ENCODE measurements at places on chromosomes 11 and 22.

- DNase-seq, result no peak
Measured at GRCh38 chr11:125978778-125979407, 33.0 kb downstream of the VSIG10L2 start.

DNA sequence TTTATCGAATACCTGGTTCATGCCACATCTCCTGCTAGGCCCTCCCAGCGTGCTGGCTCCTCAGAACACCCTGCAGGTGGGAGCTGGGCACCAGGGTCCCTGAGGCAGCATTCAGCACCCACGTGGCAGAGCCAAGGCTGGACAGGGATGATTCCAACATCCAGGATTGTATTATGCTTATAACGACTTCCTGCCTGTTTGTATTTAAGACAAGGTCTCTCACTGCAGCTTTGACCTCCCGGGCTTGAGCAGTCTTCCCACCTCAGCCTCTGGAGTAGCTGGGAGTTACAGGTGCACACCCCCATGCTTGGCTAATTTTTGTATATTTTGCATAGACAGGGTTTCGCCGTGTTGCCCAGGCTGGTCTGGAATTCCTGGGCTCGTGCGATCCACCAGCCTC is 64.7 kb upstream of the WNT7B start:
- DNase-seq, result no peak

GRCh38 chr11:106482917-106483785 is 405.7 kb downstream of the AASDHPPT start:
- DNase-seq, result no peak

DNA sequence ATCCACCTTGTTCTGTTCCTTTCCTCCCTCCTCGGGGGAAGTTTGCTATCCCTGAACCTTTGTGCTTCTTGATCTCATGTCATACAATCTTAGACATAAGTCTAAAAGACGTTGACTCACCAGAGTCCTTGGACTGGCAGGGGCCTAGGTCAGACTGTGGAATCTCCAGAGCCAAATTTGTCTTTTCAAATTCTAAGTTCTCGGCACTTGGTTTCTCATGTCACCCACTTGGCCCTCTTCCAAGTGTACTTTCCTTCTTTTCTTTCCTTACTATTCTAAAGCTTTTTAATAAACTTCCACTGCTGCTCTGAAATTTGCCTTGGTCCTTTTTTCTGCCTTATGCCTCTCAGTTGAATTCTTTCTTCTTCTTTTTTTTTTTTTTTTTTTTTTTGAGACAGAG is 30.1 kb upstream of the SMPD1 start:
- no peak for DNase-seq

- no peak for DNase-seq
Measured at GRCh38 chr11:42390116-42390515, 921.7 kb upstream of the API5 start.

- peak; percentile 39 for DNase-seq
Measured at GRCh38 chr11:69918938-69919650, 99.9 kb upstream of the FGF3 start.

GRCh38 chr22:49453771-49454170 is 373.9 kb downstream of the BRD1 start:
- DNase-seq, result no peak

- no peak for DNase-seq
Measured at GRCh38 chr22:19928207-19928606, 13.4 kb upstream of the COMT start.

GRCh38 chr11:95907476-95907875 is 16.4 kb downstream of the MTMR2 start:
- DNase-seq, result no peak

DNA sequence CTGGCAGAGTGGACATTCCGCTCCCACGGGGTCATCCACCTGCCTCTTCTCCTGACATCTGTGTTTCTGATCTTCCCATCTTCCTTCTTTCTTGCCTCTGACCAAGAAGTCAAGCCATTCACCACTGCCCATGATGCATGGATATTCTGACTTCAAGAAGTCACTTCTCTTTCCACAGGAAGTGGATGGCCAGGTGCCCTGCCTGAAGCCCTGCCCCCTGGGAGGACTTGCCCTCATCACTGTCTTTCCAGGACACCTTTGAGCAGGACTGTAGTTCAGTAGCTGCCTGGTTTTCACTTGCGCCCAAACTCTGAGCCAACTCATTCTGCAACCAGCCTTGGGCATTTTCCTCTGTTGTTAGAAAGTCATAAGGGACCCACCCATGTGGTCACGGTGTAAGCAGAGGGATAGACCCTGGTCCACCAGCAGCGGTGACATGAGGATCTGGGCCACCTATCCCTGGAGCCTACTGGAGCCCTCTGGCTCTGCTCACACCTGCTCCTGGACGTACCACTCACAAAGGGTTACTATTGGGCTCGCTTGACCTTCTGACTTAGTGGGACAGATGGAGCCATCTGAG is 6.9 kb downstream of the CYTH4 start:
- no peak for DNase-seq

- DNase-seq, result no peak
Measured at GRCh38 chr11:126646701-126647557, 291.4 kb downstream of the ST3GAL4 start.

DNA sequence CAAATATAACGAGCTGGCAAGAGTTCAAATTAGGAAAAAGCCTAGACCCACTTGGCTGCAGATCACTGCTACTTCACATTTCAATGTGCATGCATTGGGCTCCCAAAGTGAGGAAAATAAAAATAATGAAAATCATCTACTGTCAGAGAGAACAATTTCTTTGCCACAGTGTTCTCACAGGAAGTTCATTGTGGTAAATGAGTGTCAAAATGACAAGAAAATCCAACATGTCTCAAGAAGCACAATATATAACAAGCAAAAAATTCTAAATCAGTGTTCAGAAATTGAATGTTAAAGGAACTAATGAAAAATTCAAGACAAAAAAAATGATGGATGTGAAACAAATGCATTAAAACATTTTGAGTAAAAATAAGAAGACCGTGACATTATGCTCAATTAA is 31.3 kb downstream of the RCN1 start:
- DNase-seq, result no peak

- DNase-seq, result no peak
Measured at GRCh38 chr22:32518848-32519247, 44.2 kb downstream of the FBXO7 start.

DNA sequence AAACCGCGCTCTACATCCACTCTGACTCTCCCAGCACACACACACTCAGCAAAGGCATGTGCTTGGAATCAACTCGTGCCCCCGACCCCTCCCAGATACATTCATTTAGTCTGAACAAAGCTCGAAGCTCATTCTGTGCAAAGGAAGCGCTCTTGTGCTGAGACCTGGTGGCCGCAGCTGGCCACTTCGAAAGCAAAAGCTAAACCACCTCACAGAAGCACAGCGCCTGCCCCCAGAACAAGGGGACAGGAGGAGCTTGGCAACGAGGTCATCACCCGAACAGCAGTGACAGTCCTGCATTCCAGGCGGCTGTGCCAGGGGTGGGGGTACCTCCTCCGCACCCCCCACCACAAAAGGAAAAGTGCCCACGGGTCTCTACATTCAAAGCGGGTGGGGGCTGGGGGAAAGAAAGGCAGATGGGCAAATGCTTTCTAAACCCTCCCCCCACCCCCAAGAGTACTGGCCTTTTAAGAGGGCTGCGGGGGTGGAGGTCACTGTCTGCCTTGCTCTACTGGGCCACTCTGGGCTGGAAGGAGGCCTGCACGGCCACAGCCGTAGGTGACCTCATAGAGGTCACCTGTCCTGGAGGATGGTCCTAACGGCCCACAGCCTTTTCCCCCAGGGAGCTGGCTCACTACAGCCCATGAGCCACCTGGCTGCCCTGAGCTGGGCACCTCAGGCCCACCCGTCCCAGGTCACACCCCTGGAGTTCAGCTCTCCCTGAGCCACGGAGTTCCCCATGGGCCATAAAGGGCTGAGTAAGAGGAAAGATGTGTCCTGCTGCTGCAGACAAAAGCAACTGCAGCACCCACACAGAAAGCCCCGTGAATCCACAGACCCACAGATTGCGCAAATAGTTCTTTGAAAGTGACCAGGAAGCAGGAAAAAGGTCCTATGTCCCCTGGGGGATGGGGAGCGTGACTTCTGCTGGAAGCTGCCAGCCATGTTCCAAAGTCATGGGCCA is 21.3 kb downstream of the CBX7 start:
- no peak for DNase-seq

DNA sequence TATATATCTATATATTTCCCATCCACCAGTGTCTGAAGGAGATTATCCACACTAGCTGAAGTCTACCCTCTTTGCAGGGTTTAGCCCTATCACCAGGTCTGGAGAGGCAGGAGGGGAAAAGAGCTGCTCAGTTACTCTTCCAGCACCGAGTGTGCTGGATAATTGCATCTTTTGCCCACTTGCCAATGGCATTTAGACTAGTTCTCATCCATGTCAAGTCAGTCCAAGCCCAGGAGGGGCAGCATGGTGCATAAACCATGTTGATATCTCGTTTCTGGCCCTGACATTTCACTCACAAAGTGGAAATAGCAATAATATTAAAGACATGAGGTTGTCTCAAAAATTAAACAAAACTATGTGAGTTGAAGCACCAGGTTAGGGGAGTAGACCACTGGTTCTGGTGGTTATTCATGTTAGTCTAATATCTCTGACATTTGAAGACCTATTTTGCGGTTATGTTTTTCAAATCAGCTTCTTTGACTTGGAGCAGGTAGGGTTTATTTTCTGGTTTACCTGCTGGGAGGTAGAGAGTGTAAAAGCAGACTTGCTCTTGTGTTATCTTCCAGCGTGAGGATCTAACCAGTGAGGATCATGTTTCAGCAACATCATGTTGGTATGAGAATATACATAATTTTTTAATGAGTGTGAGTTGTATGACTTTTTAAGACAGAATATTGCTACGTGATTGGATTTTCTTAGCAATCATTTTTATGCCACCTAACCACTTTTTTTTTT is 273.2 kb upstream of the KIRREL3 start:
- DNase-seq, result no peak

DNA sequence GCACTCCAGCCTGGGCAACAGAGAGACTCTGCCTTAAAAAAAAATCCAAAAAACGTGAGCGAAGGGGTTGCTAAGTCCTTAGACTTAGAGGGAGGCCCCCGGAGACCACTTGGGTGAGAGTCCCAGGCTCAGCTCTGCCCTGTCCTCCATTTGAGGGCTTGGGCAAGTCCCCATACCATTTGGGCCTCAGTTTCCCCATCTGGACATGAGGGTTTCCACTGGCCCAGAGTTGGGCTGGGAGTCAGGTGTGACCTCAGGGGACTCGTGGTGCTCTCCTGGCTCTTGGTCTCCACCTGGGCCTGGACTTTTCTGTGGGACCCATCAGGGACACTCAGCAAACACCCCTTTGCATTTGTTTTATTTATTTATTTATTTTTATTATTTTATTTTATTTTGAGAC is 35.2 kb upstream of the CSNK1E start:
- no peak for DNase-seq

- DNase-seq, result no peak
Measured at GRCh38 chr11:126704096-126704495, 296.5 kb downstream of the KIRREL3 start.

- no peak for DNase-seq
Measured at GRCh38 chr11:75029836-75030631, 41.3 kb downstream of the NEU3 start.

DNA sequence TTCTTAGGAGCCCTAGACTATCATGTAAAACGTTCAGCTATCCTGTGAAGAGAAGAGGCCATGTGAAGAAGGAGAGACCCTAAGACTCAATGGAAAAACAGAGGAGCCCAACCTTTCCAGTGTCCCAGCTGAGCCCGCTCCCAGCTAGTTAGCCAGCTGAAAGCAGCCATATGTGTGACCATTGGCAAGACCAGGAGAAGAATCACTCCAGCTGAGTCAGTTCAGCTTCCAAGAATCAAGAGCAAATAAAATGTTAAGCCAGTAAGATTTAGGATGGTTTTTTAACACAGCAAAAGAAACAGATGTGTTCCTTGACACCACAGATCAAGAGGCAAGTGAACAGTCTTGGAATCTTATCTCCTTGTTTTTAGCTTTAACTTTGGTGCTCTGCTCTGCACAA is 108.0 kb downstream of the CCDC81 start:
- no peak for DNase-seq

DNA sequence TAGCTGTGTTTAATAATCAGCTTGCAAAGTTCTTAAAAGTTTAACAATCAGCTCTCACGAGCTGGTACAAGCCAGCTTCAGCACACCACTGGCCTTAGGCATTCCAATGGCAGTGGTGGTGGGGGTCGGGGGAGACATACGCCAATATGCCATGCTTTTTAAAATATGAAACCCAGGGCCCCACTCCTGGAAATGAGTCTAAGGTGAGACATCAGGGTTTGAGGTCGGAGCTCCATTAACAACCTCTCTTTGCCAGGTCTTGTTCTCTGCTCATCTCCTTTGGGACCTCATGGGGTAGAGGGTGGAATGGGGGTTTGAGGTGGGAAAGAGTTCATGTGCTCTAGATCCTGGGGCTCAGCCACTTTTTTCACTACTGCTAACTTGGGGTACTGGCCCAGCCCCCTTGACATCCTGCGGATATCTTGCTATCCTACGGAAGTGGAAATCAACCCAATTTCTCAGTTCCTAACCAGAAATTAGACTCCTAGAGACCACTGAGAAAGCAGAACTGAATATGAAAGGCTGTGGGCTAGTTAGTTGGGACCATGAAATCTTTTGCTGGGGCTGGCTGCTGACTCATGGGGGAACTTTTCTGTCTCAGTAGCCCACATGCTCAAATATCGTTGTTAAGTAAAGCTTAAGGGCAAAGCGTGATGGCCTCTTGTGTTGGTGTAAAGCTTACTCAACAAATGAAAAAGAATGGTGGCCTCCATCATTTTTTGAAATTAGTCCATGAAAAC is 90.1 kb downstream of the PDHX start:
- DNase-seq, result peak; percentile 49

DNA sequence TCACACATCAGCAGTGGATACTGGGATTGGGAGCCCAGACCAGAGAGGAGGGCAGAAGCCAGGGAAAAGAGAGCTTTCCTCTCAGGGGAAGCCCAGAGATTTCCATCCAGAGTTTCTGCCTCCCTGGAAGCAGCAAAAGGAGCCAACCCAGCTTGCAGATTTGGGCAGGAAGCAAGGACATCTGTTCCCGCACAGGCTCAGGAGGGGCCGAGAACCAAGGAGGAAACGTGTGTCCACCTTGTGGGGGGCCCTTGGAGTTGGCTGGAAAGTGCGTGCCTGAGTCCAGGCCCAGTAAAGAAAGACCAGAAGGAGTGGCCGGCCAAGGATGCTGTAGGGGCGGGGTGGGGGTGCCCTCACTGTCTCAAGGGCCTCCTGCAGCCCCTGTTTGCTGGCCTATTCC is 6.0 kb upstream of the NPTXR start:
- DNase-seq, result no peak

- no peak for DNase-seq
Measured at GRCh38 chr11:15589070-15589626, 474.4 kb downstream of the INSC start.

GRCh38 chr11:7687386-7687785 is 14.1 kb upstream of the CYB5R2 start:
- DNase-seq, result no peak

DNA sequence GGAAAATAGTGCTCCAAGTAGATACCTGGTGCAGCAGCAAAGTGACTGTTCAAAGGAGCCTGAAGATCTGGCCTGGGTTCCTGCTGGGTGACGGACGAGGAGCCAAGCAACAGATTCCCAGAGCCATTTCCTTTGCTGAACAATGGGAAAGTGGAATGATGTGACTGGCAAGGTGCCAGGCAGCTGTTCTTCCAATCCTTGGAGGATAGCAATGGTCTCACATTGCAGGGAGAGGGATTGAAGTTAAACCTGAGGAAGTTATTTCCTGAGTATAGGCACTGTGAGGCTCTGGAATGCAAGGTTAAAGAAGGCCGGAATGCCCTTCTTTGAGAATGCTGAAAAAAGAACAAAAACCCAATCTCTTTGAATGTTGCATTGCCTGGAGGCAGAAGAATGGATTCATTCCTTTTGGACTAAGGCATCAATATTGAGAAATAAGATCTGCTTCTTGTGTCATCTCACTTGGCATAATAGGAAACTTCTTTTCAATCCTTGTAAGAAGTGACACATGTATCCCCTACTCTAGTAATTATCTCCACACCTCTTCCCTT is 223.8 kb downstream of the BLID start:
- no peak for DNase-seq

Measured in CD4-positive, alpha-beta T cell treated with Interferon gamma for 1 hour (primary cell).